ENCODE measurements at places on chromosomes 2 and 18. TPM values are rescaled to one million over a fixed set of nuclear protein-coding genes. Genes with fewer than 3 reads are reported as not detected.

Gene MDH1B
- 2.2 TPM for total RNA-seq

Gene ICOS
- not detected for total RNA-seq

Gene FBXO36
- total RNA-seq = 3.5 TPM

Gene ASB18
- not detected for total RNA-seq

Gene PTPRN
- 8.8 TPM for total RNA-seq

GRCh38 chr2:95353613-95354468, 48.7 kb upstream of the FAHD2A start:
- H3K27me3 ChIP-seq = no peaks in the 10 kb centered on the region
- no peak overlapping the region for H3K4me3 ChIP-seq
- no peaks in the 10 kb centered on the region for H3K4me1 ChIP-seq
- H3K27ac ChIP-seq = no peak overlapping the region

GRCh38 chr2:233436691-233437438, 82.6 kb downstream of the DGKD start:
- H3K36me3 ChIP-seq = peaks cover 5% of the 10 kb centered on the region
- H3K27ac ChIP-seq = no peak overlapping the region
- DNase-seq = peak; percentile 60
- no peaks in the 10 kb centered on the region for H3K27me3 ChIP-seq
- H3K4me1 ChIP-seq = no peaks in the 10 kb centered on the region
